Thoracic aorta (tissue), 2 donors: ENCODE measurements at places on chromosomes 11 and 22.

DNA sequence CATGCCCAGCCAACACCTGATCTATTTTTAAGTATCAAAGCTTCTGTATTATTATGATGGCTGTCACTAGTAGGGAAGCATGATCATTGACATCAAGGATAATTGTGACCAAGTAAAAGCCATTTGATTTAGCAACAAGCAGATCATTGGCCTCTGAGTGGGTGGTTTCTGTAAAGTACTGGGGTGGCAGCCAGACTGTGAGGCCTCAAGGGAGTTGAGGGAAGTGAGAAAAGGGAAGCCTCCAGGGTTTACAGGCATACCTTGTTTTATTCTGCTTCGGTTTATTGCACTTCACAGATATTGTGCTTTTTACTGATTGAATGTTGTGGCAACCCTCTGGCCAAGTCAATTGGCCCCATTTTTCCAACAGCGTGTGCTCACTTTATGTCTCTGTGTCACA lies 60.1 kb downstream of the PRR5L start:
- no peak for DNase-seq

DNA sequence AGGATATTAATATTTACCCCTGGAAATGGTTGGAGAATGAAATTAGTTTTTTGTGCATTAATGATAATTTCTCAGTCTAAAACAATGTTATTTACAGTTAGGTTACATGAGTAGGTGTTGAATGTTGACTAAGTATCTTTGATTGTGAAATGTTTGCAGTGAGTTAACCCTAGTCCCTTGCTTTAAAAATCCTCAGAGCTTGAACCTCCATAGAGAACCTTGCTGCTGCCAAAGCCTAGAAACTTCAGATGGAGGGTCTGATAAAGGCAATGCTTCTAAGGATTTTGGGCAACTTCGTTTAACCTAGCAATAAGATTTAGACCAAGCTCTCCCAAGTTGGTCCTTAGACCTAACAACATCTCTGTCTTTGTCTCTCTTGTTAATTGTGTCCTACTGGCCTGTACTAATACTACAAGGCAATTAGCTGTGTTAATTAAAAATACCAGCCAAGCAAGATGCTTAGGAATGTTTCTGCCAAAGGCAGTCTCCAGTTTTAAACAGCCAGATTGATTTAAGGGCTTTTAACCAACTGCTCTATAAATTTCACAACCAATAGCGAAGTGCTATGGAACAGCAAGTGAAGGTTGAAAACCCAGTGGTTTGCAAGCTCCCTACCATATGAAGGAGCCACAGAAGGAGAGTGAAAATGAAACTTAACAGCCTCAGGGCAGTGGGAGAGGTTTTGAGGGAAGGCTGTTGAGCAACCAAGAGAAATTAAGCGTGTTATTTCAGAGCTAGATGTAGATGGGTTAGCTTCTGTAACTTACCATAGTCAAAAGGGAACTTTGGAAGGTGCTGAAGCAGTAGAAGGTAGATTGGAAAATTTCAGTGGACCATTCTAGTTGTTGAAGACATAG lies 295.9 kb upstream of the ANO5 start:
- DNase-seq, result no peak

DNA sequence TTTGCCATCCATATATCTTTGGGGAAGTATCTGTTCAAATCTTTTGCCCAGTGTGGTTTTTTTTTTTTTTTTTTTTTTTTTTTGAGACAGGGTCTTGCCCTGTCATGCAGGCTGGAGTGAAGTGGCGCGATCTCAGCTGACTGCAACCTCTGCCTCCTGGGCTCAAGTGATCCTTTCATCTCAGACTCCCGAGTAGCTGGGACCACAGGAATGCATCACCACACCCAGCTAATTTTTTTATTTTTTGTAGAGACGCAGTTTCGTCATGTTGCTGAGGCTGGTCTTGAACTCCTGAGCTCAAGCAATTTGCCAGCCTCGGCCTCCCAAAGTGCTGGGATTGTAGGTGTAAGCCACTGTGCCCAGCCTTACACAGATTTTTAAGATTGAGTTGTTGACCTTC lies 4.8 kb upstream of the FAM118A start:
- no peak for DNase-seq

- DNase-seq, result no peak
Measured at GRCh38 chr11:42462558-42463310, 849.1 kb upstream of the API5 start.

- DNase-seq, result no peak
Measured at GRCh38 chr11:10655943-10656576, 37.5 kb downstream of the IRAG1 start.

DNA sequence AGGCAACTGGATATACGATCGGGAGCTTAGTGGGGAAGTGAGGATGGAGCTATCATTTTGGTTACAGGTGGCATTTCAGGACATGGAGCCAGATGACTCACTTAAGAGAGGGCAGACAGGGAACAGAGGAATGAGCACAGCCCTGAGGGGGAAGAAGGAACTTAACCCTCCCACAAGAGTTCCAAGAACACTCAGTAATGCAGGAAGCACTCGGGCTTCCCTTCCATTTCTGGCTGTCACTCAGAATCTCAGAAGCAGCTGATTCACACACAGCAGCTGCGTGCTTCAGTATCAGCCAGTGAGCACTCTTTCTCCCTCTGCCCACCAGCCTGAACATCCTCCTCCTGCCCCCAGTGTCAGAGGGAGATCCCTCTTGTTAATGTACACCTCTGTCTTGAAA lies 34.8 kb downstream of the EFCAB6 start:
- DNase-seq, result no peak

DNA sequence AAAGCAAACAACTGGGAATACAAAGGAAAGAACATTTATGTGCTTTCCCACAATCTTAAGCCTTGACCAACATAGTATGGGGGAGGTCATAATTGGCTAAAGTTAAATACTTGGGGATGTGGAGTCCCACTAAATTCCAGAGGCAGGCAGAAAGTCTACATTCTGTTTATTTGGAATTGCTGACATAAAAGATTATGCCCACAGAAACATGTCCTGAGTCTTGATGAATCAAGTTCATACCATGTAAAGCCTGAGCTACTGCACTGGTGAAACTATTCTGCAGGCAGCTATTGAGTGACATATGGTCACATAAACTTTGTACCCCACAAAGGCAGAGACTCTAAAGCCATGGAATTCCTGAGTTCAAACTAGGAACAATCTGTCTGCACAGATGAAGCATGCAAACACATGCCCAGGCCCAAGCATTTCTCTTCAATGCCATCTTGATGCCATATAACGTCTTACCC lies 69.9 kb upstream of the CHRM4 start:
- no peak for DNase-seq

GRCh38 chr11:68383976-68384501 lies 71.6 kb downstream of the LRP5 start:
- peak; percentile 55 for DNase-seq

DNA sequence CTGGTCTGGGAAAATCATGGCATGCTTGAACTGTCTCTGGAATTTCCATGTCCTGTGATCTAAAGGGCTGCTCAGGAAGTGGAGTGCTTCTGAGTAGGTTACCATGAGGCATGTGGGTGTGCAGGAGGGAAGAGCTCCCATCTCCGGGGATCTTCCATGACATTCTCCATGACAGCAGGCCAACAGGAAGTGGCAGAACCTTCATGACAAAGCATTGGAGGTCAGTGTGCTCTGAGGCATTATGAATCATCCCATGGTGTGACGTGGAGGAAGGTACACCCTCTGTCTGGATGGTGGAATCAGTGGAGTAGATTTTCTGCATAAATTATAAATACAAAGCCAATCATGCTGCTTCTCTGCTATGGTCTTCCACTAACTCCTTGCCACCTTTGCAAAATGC lies 139.6 kb upstream of the E2F8 start:
- DNase-seq, result no peak

DNA sequence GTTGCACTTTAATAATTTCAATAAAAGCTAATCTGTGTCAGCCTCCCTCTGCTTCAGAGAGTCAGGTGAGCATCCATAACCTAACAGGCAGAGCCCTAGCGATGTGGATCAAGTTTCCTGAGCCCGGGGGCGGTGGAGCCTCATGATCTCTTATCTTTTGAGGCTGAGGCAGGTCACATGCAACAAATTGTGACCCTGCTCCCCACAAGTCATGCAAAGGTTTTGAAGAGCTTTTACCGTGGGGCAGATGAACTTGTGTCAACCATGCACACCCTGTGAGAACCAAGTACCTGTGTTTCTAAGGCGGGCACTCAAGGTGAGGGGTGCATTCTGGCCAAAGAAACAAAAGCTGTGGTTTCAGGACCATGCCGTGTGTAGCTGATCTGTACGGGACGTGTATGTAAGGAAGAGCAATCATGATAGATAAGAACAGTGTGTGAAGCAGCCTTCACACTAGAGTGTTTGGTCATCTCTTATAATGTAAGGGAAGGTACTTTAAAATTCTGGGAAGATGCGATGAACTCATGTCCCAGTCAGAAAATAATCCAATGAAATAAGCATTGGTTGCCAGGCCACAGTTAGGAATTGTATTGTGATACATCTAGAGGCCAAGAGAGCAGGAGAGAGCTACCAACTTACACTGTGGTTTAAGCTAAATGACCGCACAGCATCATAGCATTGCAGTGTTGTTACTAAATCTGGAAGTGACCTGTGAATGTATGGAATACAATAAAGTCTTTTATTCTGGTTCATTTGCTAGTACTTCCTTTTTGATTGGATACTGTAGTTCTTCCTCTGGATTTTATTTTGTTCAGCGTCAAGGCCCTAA lies 49.8 kb downstream of the DKK3 start:
- DNase-seq, result no peak

DNA sequence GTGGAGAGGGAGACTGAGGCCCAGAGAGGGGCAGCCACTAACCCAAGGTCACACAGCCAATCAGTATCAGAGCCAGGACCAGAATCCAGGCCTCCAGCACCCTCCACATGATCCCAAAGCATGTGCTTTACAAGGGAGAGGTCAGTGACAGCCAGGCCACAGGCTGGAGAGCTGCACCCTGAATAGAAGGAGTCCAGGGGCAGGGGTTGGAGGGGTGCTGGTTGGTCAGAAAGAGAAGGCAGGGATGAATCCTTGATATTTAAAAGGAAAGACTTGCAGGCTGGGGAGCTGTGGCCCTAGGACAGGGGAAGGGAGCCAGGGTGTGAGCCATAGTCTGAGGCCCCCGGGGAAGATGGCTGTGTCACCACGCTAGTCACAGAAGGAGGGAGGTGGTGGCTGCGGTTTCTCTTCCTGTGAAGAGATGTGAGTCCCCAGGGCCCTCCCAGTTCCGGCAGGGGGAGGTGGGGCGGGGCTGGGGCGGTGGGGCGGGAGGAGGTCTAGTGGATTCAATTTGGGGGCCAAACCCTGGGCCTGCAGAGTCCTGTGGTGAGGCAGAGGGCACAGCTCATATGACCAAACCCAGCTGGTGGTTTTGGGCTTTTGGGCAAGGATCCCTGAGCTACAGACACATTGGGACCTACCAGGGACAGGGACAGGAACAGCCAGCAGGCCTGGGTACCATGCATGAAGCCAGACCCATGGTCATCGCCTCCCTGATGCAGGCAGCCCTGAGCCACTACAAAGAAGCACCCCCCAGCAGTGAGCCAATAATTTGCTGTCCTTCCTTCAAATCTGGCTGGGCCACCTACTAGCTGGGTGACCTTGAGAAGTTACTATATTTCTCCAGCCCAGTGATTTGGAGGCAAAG lies 14.0 kb downstream of the RAC2 start:
- DNase-seq, result no peak

- no peak for DNase-seq
Measured at GRCh38 chr11:68409748-68410344, 50.7 kb upstream of the PPP6R3 start.

DNA sequence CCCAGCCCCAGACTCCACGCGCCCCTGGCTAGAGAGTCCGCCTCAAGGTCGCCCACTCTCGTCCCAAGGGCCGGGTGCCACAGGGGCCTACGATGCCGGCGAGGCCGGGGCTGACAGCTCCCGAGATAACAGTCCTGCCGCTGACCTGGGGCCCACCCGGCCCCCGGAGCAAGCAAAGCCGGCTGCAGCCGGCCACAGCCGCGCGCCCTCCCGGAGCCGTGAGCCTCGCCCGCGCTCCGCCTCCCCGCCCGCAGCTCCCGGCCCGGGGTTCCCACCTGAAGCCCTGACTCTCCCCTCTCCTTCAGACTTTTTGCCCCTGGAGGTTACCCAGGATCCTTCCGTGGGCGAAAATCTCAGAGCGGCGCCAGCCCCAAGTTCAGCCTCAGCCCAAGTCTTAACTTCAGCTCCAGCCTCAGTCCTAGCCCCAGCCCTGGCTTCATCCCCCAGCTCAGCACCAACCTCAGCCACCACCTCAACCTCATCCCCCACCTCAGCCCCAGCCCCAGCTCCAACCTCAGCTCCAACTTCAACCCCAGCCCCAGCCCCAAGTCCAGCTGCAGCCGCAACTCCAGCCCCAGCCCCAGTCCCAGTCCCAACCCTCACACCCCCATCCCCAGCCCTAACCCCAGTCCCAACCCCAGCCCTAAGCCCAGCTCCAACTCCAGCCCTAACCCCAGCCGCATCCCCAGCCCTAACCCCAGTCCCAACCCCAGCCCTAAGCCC lies 1.7 kb downstream of the KLHDC7B start:
- DNase-seq, result no peak

DNA sequence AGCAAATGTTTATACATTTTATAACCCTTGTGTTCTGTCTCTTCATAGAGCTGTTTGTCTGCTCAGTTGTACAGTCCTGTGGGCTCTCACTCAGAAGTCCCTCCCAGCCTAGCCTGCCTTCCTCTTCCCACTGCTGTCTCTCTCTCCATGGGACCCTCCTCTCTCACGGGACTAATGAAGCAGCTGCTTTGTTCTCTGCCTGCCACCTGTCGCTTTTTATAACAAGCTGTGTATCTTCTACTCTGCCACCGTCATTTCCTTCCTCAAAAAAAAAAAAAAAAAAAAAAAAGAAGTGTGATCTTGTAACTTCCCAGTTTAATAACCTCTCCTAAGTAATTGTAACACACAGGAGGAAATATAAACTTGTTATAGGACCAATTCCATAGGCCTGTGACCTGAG lies 92.2 kb upstream of the ALKBH3 start:
- DNase-seq, result no peak

DNA sequence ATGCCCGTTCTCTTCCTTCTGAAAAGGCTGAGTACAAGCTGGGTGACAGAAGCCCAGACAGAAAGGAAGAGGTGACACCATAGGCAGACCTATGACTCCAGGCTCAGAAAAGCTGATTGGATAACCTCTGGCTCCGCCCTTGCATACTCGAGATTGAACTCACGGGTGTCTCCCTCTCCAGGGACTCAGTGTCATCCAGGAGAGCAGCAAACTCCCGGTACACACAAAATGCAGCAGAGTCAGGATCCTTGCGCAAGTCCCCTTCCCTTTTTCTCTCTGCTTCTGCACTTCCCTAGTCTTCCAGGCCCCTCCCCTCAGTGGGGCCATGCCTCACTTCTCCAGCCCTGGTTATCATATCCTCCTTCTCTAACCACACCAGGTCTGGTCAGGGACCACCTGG lies 9.8 kb downstream of the SCN4B start:
- DNase-seq, result no peak

- DNase-seq, result no peak
Measured at GRCh38 chr11:46437122-46437689, 45.6 kb upstream of the CHRM4 start.

DNA sequence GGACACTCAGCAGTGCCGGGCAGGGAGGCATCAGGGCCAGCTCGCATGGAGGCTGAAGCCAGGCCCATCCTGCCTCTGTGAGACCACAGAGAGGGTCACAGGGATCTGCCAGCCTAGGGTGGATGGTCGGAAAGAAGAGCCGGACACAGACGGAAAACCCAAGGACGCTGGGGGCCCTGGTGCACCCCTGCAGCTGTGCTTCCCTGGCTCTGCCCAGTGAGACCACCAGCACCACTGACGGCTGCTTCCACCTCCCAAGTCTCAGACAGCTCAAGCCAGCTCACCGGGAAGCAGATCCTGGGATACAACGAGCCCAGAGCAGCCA lies 42.2 kb downstream of the SHISAL1 start:
- no peak for DNase-seq

GRCh38 chr11:94020777-94021481 lies at the start of gene HEPHL1:
Gene HEPHL1, plus strand, starts transcription at chr11:94021354. Its CDS starts 15 bp downstream, at chr11:94021369.
- no peak for DNase-seq

- DNase-seq, result no peak
Measured at GRCh38 chr22:48849963-48850657, 977.6 kb downstream of the BRD1 start.
